ENCODE measurements at places on chromosomes 12 and 14. TPM values are rescaled to one million over a fixed set of nuclear protein-coding genes. Genes with fewer than 3 reads are reported as not detected.
A peak's percentile ranks its signal among the peaks of the same experiment; 100 is the strongest.

SLC4A8 gene
- 2.6 TPM for total RNA-seq

DNA sequence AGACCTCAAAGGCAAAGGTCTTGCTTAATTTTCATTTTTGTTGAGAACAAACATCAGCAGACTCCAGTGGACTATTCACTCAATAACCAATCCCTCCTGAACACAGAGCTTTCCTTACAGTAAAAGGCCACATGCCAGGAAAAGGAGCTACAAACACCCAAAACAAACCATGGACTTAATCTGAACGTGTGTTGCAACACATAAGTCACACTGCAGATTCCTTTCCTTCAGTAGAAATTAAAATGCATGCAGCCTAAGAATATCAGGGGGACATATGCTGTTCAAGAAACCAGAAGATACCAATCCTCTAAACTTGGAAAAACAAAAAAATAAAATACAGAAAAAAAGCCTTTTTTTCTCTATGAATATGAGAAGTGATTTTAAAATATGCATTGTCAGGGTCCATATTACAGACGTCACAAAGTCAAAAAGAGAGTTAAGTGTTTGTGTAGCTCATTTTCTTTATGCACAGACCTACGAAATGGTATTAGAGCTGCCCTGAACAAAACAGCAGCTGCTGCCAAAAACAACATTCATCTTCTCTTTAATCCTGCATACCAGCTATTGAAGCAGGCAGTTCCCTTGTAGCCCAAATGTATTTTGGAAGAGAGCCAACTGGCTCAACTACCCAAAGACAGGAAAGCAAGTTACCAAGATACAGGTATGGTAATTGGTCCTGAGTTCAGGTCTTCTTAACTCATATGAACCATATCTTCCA is 26.2 kb downstream of the KITLG start:
- DNase-seq = peak; percentile 22

- no peak for DNase-seq
These were observed 162.4 kb downstream of the AKAP6 start for GRCh38 chr14:32491416-32492016.

DNA sequence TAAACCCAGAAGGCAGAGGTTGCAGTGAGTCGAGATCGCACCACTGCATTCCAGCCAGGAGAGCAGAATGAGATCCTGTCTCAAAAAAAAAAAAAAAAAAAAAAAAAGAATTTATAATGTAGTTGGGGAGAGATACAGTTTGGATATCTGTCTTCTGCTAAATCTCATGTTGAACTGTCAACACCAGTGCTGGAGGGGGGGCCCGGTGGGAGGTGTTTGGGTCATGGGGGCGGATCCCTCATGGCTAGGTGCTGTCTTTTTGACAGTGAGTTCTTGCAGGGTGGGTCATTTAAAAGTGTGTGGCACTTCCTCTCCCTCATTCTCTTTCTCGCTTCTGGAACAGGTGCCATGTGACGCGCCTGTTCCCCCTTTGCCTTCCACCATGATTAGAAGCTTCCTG is 32.8 kb downstream of the CLIP1 start:
- no peak for DNase-seq

CTSG gene
- total RNA-seq = not detected

DNA sequence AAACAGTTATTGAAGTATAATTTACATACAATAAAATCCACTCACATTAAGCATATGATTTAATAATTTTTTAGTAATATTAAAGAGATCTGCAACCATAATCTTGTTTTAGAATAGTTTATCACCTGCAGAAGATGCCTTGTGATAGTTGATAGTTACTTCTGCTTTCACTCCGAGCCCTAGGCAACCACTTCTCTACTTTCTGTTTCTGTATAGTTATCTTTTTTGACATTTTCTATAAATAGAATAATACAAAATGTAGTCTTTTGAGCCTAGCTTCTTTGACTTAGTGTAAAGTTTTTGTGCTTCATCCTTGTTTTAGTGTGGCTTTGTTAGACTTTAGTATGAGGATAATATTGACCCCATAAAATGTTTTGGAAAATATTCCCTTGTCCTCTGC is 111.0 kb downstream of the MNAT1 start:
- no peak for DNase-seq

PTPRQ gene
- total RNA-seq = not detected

DNA sequence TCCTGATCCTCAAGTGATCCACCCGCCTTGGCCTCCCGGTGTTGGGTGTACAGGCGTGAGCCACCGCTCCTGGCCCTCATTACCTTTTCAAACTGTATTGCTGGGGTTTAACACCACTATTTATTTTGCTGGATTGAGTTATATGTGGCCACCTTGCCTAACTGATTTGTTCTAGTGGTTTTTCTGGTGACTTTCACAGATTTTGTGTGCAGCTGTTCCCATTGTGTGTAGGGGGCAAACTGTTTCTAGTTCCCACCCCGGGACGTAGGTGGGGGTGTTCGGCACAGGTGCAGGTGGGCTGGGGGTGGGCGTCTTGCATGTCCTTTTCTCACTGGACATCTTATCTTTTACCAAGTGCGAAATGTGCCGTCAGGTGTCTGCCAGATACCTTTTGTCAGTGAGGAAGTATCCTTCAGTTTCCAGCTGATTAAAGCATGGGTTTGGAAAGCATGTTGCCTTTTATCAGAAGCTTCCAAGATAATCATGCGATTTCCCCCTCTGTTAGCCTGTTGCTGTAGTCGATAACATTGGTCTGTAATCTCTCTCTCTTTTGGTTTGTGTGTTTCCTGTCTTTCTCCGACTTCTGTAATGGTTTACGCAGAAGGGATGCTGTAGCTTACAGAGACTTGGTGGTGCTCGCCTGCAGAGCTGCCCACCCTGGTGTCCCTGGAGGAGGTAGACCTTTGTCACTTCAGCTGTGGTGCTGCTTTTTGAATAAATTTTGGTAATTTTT is 33.6 kb downstream of the AACS start:
- DNase-seq = no peak

CD4 gene
- total RNA-seq = not detected

DNA sequence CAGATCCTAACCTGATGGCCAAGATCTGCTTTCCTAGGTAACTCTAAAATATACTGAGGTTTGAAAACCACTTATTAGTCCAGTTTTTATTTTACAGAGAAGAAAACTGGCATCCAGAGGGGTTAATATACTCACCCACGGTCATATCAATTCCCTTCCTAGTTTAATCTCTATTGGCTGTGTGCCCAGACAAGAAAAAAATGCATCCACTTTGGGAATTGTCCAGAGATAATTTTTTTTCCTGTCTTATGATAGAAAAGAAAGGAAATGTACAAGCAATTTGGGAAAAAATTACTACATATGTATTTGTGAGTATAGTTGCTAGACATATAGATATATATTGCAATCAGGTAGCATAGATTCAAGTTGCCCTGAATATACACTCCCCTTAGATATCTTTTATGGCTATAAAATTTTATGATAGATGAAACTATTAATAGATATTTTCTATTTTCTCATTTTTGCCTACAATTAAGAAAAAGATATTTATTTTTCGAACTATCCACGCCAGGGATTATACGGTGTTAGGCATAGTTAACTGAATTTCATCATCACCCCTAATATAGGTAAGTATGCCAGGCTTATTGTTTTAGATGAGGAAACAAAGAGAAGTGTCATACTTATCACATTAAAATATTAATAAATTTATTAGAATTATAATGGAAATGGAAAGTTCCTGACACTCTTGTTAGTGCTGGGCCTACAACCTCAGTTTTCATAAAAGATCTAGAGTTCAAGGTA is 100.5 kb upstream of the SLC38A2 start:
- DNase-seq = peak; percentile 33

TRIM9 gene
- 0.48 TPM for total RNA-seq

FOXA1 gene
- total RNA-seq = 3.1 TPM

EFCAB11 gene
- total RNA-seq = 14.3 TPM

DNA sequence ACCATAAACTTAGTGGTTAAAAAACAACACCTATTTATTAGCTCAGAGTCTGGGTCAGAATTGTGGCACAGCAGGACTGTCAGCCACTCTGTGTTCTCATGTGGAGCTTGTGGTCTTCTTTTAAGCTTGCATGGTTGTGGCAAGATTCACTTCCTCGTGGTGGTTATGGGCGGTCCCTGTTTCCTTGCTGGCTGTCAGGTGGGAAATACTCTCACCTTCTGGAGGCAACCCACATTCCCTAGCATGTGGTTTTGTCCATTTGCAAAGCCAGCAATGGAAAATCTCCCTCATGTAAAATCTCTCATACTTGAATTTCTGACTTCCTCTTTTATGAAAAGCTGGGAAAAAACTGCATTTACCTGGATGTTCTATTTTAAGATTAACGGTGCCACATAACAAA is 229.8 kb downstream of the ALX1 start:
- DNase-seq = peak; percentile 27

NKX2-1 gene
- total RNA-seq = 0.06 TPM

- no peak for DNase-seq
These were observed 4.1 kb upstream of the RERG start for GRCh38 chr12:15225136-15225862.

P2RX2 gene
- total RNA-seq = not detected

TMEM229B gene
- total RNA-seq = 4.9 TPM

DNA sequence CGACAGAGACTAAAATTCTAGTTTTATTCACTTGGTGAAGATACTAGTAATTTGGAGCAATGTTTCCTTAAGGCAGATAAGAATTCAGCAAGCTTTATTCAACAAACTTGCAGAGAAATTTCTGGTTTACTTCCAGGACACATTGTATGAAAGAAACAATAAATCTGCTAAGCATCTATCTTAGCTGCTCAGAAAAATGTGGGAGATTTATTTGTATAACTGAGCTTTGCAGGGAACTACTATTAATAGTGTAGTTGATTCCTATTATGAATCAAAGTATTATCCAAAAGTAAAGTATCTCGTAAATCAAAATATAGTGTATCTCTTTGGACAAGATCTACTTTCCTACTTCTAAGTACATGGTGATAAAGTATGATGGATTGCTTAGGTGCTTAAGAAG is 239.4 kb upstream of the TMTC1 start:
- no peak for DNase-seq

KLRF1 gene
- 0.49 TPM for total RNA-seq

DNA sequence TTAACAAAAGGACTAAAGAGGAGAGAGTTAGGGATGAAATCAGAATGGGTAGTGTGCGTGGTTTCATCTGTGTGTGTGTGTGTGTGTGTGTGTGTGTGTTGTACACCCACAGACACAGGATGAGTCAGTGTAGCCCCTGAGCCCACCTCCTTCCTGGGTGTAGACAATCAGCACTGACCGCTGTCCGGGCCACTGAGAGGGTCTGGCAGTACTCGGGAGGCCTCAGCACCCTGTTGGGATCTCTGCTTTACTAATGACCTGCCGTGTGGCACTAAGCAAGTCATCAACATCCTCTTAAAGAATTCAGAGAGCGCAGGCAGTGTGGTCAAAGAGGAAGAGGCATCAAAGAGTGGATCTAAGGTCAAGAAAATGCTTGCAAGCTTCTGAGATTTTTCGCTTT is 112.6 kb downstream of the PRMT8 start:
- DNase-seq = no peak

DNA sequence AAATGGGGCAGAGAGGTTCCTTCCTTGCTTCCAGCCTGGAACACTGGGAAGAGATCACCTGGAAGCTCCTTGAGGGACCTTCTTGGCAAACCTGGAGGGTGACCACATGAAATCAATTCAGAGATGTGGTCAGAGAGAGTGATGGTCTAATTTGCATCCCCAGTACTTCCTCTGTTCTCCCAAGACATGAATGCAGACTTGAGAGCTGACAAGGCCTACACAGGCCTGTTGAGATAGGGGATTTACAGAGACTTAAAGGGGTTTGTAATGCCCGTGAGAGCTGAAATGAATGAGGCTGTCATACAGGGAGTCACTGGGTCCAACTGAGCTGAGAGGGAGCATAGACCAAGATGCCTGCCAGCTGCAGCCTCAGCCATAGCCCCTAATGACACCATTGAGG is 45.1 kb downstream of the TMX1 start:
- DNase-seq = no peak

- no peak for DNase-seq
These were observed 1035.5 kb downstream of the FSCB start for GRCh38 chr14:43471595-43471994.

LIN7A gene
- total RNA-seq = 1.2 TPM

CGRRF1 gene
- total RNA-seq = 12.4 TPM

METTL25 gene
- 5.6 TPM for total RNA-seq

NDUFA12 gene
- 426 TPM for total RNA-seq

NEDD8 gene
- total RNA-seq = 314 TPM

- no peak for DNase-seq
These were observed 102.0 kb downstream of the TMEM30B start for GRCh38 chr14:61179061-61179690.

- DNase-seq = no peak
These were observed 349 bp downstream of the CDC42BPB start for GRCh38 chr14:103057028-103057371.
